ENCODE measurements at places on chromosomes 11 and 22. TPM values are rescaled to one million over a fixed set of nuclear protein-coding genes. Genes with fewer than 3 reads are reported as not detected.

The ALG9 gene
- total RNA-seq = 24.2 TPM

The KIF18A gene
- total RNA-seq = 2.9 TPM

The KRTAP5-11 gene
- not detected for total RNA-seq

The IL18 gene
- not detected for total RNA-seq

The LRRN4CL gene
- 0.21 TPM for total RNA-seq

The RNF121 gene
- 38.3 TPM for total RNA-seq

The DTX4 gene
- total RNA-seq = 0.21 TPM

The OR52I2 gene
- not detected for total RNA-seq

The SEPTIN3 gene
- total RNA-seq = 0.68 TPM

The MMP27 gene
- total RNA-seq = not detected

The ANO9 gene
- 20.4 TPM for total RNA-seq
